ENCODE measurements at places on chromosomes 16 and 17.

DNA sequence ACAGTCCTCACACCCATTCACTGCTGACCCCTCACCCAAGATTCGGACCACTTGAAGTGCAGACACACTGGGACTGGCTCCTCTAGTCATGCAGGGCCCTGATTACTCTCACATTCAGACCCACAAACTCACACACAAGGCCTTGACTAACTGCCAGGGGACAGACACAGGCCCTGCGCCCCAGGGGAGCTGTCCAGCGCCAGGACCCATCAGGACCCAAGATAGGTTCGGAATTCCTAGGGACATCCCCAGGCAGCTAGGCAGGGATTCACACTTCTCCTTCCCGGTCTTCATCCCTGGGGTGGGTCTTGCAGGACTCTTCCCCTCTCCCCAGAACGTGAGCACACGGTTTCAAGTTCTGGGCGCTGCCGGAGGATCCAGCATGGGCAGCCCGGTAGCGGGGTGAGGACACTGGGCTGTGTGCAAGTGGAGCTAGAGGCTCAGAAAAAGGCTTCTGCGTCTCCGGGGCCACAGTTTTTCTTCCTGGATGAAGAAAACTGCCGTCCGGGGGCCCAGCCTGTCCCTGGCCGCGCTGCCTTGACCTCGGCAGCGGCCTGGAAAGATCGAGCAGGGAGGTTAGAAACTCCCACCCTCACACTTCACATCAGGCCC lies 1.6 kb downstream of the SEZ6 start:
- DNase-seq, result no peak

GRCh38 chr16:86044241-86044671 lies 145.3 kb downstream of the IRF8 start:
- peak; percentile 18 for DNase-seq

GRCh38 chr17:15447928-15448579 lies 19.4 kb downstream of the CDRT4 start:
- DNase-seq, result no peak

GRCh38 chr16:31083556-31083955 lies 5.2 kb downstream of the PRSS53 start:
- no peak for DNase-seq

- DNase-seq, result no peak
Measured at GRCh38 chr16:86217891-86218270, 292.4 kb upstream of the FOXF1 start.

DNA sequence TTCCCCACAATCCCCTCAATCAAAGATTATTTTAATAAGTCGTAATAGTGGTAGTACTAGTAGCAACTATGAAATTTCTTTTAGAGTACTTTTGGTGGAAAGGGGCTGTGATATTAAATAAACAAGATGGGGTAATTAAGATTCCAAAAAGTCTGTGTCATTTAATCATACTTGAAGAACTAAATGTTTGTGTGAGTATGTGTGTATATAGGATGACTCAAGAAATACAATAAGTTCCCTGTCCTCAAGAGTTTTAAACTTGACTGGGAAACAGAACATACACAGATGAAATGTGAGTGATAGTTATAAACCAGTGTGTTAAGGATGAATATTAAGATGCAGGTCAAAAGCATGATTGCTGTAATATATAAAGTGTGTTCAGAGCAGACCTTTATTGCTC lies 2.3 kb downstream of the ALDH3A2 start:
- DNase-seq, result no peak
